Fibroblast of the aortic adventitia (primary cell): ENCODE measurements at places on chromosomes 16 and 17. TPM values are rescaled to one million over a fixed set of nuclear protein-coding genes. Genes with fewer than 3 reads are reported as not detected.
A peak's percentile ranks its signal among the peaks of the same experiment; 100 is the strongest.

The ZG16B gene
- total RNA-seq: 0.27 and 1.4 TPM in 2 replicates

The RPRML gene
- not detected in 2 replicates for total RNA-seq

The ELAC2 gene
- total RNA-seq: 13.2 and 60.6 TPM in 2 replicates

GRCh38 chr16:16182918-16183317 lies 40.4 kb downstream of the ABCC6 start:
- DNase-seq: no peak

- peak; percentile 86 for DNase-seq
These were observed 44.9 kb upstream of the XYLT1 start for GRCh38 chr16:17515421-17516210.

- DNase-seq: no peak
These were observed 22.7 kb upstream of the ZC3H7A start for GRCh38 chr16:11819798-11820197.

DNA sequence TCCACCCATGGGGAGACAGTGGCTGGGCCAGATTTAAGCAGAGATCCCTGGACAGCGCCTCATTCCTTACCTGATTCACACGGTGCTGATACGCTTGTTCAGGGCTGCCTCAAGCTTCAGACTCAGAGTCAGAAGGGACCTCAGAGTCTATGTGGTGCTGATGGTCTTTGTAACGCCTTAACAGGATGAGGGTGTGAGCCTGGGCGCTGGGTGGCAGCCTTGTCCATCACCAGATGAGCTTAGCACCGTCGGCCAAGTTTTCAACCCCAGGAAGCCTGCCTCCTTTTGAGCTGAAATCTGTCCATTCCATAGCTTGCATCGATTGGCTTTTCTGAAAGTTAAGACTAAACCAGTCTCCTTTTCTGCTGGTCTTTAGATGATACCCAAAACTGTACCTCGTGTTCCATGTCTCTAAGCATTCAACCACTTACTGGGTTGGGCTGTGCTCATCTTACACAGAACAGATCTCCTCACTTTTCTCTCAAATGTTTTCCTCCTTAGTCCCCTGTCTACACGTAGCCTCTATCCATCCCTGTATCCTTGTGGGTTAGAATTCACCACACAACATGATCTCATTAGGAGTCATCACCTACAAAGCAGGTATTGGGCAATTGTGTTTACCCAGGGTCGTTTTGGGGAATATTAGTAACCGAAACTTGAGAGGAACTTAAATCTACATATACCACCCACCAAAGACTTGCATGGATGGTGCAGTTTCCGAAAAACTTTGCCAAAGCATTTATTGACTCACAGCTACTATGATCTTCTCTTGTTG lies 573.4 kb downstream of the CDH13 start:
- no peak for DNase-seq

The SCN4A gene
- 0.18 TPM in 1 of 2 replicates, not detected in the other for total RNA-seq

DNA sequence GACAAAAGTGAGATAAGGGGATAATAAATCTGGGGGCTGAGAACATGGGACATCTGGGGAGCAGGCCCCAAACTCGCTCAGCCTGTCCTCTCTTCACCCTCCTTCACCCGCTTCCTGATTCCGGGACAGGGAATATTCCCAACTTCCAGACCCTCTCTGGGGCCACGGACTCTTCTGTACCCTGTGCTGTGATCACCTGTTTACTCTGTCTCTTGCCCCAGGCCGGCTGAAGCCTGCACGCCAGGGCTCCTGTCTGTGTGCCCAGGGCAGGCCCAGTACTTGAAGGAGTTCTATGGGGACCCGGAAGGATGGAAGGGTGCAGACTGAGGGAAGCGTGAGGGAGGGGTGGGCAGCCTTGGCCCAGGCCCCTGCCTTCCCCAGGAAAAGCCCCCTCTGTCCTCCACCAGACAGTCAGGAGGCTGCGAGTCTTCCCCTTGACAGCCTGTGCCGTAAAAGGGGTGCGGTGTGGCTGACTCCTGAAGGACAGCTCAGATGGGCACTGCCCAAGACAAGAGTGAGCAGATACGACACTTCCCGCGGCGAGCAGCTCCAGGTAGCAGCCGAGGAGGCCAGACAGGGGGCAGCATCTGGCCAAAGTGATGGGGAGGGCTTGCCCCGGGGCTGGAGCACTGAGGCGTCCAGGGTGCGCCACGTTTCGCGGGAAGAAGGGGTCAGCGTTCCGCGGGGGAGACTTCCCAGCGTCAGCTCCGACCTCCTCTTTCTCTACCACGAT lies 1.0 kb upstream of the CCNF start:
- DNase-seq: peak; percentile 7

DNA sequence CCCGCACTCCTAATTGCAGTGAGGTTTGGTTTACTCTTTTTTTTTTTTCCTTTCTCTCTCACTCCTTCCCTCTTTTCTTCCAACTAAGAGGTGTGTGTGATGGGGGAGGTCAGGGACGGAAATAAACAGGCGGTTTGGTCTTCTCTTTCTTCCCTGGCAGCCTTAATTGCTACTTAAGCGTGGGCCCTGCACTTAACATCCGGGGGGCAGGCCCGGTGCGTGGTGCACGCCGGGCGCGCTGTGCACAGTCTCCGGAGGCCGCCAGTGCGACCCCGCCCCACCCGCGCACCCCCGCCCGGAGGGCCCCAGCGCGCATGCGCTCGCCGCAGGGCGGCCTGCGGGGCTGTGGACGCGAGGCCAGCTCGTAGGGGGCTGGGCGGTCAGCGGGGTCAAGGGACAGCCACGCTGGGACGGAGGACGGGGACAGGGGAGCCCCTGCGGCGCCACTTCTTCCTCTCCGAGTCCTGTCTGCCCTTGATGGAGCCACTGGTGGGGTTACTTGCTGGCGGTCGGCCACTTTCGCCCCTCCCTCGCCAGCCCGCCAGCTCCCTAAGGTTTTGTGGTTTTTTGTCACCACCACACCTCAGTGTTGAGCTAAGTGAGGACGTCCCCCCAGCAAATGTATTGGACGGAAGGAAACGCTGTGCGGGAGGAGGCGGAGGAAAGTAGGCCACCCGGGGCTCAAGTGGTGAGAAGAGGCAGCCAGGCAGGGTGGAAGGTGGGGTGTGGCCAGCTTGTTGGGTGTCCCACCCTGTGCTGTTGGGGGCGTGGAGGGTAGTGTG lies 120.9 kb downstream of the MRM1 start:
- DNase-seq: peak; percentile 6

GRCh38 chr16:69626256-69626655 lies 60.5 kb downstream of the NFAT5 start:
- DNase-seq: peak; percentile 50

DNA sequence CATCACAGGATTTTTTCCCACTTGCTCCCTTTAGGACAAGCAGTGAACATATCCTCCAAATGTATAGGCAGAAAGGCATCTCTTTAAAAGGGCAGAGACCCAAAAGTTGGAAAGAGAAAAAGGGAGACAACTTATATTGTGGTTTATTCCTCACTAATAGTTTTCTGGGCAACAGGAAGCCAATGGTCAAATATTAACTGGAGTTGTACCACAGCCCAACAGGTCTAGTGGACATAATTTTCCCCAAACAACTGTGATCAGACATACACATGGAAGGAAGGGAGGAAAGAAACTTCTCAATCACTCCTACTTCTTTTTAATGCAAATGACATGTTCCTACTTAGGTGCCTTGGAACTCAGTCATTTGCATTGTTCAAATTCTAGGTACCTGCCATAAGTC lies 78.4 kb downstream of the SOX9 start:
- no peak for DNase-seq

DNA sequence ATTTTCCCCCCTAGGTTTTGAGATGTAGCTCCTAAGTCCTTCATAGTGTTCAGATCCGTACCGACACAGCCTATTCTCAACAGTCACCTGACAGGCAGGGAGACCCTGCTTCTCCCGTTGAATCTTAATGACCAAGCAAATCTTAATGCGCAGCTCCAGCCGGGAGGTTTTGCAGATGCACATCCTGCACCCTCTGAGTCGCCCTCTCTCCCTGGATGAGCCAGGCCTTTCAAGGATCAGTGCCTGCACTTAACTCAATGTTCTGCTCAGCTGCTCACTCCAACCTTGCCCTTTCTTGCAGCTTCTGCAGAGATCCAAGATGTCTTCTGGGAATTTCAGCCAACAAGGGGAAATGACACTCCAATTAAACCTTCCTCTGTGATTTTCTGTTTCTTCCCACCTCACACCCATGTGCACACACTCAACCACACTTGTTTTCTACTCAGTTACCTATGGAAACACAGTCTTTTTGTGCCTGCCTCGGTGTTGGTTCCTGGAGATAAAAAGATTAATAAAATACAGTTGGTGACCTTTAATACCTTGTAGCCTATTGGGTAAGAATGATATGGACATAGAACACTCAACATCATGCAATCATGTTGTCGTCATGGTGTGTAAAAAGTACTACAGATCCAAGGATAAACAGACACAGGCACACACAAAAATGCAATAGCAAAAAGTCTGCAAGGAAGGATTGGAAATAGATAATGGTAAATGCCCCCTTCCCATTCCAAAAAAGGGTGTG lies 76.9 kb upstream of the DYNLRB2 start:
- no peak for DNase-seq

DNA sequence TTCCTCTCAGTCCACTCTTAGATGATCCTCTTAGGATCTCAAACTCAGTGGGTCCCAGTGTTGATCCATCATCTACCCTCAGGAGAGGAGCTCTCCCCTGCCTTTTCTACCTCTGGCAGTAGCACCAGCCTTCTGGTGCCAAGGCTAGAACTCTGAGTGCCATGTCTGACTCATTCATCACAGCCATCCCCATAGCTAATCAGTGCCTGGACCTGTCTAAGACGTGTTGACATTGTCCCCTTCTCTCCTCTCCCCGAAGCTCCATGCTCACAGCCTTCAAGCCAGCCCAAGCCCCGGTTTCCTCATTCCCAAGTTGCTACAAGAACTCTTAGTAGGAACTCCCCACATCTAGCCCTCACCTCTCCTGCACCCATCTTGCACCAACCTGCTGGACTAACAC lies 73.5 kb upstream of the GRIN2A start:
- no peak for DNase-seq

- peak; percentile 76 for DNase-seq
These were observed 51.1 kb upstream of the SLC47A1 start for GRCh38 chr17:19482576-19482975.

DNA sequence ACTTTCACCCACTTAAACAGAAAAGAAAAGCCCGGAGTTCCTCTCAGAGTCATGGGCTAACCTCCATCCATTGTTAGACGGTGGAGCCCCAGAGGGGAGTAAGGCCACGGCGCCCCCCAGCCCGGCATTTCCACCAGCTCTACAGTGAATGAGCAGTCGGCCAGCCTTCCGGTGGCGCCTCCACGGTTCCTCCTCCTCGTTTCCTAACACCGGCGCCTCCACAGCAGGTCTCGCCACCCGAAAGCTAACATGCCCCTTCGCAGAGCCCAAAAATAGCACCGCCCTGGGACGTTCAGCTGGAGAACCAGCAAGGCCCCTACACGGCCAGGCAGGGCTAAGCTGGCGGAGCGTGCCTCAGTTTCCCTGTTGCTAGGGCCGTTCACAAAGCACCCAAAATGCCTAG lies 858 bp downstream of the MMD start:
- no peak for DNase-seq
